NCI-H2081 treated with DMSO at 0.1 percent for 48 hours (cell line): ENCODE measurements at places on chromosomes 6 and 20.

DNA sequence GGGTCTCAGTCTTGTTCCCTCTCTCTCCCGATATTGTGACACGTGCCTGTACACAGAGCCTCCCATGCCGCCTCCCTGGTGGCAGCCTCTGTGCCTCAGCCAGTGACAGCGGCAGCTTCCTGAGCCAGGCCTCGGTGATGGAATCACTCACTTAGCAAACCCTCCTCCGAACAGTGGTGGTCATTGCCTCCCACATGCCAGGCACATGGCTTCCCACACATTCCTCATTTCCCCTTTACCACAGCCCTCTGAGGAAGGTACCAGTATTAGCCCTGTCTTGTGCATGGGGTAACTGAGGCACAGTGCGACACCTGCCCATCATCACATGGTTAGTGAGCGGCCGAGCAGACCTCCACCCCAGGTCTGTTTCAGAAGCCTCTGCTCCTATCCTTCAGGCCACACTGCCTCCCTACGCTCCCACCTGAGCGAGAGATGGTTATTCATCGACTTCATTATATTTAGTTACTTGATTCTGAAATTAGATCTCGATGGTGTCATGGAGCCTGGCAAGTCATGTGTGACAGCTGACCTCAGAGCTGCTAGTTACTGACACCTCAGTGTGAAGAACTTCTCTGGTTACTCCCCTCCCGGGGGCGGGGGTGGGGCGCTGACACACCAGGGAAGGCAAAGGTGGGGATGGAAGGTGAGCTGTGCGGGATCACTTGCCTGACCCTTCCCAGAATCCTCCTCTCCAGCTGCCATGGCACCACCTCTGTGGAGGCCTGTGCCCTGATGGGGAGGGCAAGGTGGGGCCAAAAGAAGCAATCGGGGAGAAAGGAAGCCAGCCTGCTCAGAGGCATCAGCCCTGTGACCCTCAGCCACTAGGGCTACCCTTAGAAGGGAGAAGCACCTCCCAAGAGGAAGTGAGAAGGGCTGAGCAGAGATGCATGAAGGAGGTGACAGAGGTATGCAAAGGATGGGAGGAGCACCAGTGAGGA is 17.9 kb downstream of the MDGA1 start:
- DNase-seq, result no peak

DNA sequence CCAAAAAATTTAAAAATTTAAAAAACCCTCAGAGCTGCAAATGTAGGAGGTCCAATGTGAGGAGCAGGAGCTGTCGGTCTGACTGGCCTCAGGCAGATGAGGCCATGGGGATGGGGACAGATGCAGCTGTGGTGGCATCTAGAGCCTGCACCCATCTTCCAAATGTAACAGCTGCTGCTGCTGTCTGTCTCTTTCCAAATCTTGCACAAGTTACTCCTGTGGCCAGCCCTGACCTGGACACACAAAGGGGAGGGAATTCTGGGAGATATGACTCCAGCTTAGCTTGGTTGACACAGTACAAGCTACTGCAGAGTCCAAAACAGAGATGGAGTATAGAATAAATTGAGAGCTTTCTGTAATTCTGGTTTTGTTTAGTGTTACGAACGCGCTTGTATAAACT is 115.2 kb downstream of the PRND start:
- no peak for DNase-seq

- no peak for DNase-seq
Observed at GRCh38 chr20:10336959-10337729, 96.9 kb downstream of the MKKS start.

GRCh38 chr20:16758454-16759180 is 10.5 kb downstream of the OTOR start:
- DNase-seq, result no peak

DNA sequence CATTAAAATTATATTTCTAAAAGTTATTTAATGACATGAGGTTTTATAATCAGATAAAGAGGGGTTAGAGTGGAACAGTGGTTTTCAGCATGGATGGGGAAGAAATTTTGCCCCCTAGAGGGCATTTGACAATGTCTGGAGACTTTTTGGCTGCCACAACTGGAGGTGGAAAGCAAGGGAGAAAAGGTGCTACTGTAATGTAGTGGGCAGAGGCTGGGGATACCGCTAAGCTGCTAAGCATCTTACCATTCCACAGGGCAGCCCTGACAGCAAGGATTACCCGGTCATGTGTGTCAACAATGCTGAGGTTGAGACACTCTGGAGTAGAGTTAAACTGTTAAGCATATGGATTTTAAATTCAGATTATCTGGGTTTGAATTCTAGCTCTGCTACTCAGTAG is 52.9 kb upstream of the FABP7 start:
- DNase-seq, result no peak

GRCh38 chr6:143684486-143684885 is 6.7 kb downstream of the PHACTR2 start:
- DNase-seq, result no peak

DNA sequence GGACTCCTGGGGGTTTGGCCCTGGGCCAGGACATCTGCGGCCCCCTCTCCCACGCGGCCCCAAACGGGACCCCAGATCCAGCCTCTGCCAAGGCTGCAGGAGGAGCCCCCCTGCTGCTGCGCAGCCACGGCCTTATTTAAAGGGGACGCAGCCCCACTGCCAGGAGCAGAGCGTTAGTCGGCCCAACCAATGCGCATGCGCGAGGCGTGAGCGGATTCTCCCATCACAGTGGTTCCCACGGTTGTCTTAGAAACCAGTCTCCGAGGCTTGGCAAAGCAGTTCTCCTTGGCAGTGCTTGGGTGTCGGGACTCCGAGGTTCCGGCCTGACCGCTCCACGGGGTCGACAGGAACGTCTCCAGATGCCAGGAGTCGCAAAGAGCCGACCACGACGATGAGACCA is 288.3 kb upstream of the ZNF337 start:
- DNase-seq, result no peak

DNA sequence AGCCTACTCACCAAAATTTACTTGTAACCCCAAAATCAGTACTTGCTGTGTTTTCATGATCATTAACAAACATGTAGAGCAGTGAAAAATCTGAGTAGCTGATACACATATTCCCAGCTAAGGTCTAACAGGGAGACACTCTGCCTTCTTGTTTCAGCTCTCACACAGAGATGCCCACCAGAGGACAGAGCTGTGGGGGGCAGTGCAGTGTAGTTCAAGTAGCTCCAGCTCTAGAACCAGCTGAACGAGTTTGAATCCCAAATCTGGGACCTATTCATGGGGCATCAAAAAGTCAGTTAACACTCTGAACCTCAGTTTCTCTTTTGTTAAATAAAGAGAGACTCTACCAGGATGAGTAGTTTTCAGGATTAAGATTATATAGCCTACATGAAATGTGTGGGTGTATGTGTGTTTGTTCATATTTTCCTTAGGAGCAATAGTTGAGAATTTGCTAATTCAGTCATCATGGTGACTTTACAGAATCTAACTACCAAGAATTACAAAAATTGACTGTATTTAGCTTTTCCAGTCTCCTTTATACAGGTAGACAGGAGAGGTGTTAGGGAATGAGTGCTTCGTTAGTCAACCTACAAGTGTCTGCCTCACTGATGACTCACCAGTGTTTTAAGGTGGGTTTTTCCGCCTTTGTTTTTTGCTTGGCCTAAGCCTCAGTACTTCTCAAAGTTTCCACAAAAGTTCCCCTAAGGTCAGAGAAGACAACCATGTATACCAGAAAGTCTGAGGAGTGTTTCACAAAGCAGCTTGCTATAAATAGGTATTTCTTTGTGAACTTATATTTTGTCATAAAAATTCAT is 164.0 kb upstream of the RUNX2 start:
- DNase-seq, result no peak

- DNase-seq, result no peak
Observed at GRCh38 chr20:63747622-63748069, 8.1 kb downstream of the SLC2A4RG start.

GRCh38 chr6:143026696-143027449 is 33.8 kb upstream of the AIG1 start:
- no peak for DNase-seq

DNA sequence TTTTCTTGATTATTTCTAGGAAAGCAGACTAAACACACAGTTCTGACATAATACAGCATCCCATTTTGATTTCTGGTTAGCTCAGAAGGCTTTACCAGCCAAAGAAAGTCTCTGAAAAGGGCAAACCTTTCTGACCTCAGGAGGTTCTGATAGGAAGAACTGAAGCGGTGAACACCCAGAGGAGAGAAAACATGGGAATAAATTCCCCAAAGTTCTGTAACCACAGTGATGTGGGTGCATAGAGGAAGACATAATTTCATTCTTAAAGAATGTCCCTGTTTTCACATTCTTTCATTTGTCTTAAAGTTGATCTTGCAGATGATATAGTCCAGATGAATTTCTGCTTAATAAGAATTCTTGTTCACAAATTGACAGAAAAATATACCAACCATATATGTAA is 60.3 kb downstream of the RSPO3 start:
- DNase-seq, result no peak
